ENCODE measurements at places on chromosomes 5 and 9.

GRCh38 chr5:107806271-107806670 lies 135.5 kb upstream of the EFNA5 start:
- DNase-seq: no peak

GRCh38 chr9:99840072-99840471 lies 18.4 kb downstream of the NR4A3 start:
- no peak for DNase-seq

GRCh38 chr9:13728917-13729811 lies 449.7 kb upstream of the MPDZ start:
- DNase-seq: peak; percentile 75

DNA sequence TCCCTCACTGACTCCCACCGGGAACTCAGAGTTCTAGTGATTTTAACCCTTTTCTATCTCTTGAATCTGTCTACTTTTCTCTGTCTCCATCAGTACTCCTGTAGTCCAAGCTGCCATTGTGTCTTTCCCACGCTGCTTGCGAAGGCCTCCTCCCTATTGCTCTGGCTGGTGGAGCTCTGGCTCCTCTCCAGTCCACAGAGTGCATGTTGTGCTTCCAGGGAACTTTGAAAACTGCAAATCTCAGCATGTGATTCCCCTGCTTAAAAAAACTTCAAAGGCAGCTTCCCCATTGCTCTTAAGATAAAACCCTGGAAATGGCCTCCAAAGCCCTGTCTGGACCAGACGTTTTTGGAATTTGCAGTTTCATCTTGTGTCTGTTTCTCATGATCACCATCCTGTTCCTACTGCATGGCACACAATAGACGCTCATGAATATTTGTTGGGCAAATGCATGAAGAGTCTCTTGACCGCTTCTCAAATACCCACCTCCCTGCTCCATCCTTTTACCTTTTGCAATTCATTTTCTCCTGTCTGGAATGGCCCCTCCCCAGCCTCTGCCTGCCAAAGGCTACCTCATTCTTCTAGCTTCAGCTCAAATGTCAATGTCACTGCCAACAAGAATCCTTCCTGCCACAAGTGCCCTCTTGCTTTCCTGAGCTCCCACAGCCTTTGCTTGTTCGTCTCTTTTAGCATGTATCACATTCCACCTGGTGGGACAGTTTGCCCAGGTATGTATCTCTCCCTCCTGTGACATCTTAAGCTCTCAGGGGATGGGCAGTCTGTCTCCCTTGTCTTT lies 293.2 kb downstream of the ARHGAP26 start:
- peak; percentile 71 for DNase-seq

GRCh38 chr5:173196133-173196952 lies 38.7 kb downstream of the NKX2-5 start:
- no peak for DNase-seq

All from fibroblast of pulmonary artery (primary cell).